ENCODE measurements at places on chromosomes 3 and 15.

GRCh38 chr15:69871511-69872134, 226.1 kb downstream of the TLE3 start:
- no peak for DNase-seq

GRCh38 chr3:158169091-158169491, 59.2 kb downstream of the RSRC1 start:
- DNase-seq: no peak

GRCh38 chr3:125528920-125529319, 8.9 kb upstream of the SNX4 start:
- DNase-seq: no peak

DNA sequence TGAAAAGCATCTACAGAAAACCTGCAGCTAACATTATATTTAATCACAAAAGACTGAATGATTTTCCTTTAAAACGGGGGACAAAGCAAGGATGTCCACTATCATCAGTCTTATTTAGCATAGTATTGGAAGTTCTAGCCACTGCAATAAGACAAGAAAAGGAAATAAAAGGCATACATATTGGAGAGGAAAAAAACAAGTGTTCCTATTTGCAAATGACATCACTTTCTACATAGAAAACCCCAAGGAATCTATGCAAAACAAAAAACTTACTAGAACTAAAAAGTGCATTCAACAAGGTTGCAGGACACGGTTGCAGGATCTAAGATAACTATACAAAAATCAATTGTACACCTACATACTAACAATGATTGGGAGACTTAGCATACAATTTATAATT, 101.6 kb upstream of the MEF2A start:
- DNase-seq: no peak

DNA sequence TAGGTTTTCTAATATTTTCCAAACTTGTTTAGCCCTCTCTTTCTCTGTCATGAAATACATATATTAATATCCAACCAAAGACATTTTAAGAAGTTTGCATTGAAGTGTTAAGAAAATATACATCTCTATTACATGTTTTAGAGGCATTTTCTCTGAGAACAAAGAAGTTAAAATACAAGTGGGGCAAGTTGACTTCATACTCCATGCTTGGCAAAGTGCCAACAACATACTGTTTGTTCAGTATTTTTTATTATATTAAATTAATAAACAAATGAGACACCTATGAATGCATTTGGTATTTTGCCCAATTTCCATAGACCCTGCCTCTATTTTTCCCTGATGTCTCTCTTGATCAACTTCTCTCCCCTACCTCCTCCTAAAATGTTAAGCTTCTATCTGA, 232.8 kb upstream of the MRPL3 start:
- no peak for DNase-seq

GRCh38 chr15:85356276-85356675, 24.1 kb upstream of the AKAP13 start:
- DNase-seq: no peak

DNA sequence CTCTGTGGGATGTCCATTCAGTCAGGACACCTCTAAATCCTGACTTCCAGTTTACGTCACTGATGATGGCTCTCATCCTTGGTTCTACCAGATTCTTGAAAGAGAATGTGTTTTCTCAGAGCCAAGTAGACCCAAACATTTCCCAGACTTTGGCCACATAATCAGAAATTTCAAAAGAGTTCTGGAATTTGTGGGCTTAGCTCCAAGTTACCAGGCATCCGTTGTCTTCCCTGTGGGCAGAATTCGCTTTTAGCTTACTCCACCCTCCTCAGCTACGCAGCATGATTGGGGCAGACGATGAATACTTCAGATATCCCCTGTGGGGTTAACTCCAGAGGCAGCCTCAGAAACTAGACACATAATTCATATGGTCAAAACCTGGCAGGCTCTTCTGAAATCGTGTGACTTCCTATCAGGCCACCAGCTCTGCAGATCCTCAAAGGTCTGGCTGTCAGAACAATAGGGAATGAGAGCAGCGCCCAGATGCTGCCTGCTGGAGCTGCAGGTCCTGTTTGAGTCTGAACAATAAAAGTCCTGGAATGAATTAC, 30.6 kb downstream of the CRTC3 start:
- DNase-seq: peak; percentile 73
